ENCODE measurements at places on chromosomes 16 and 17.

- no peak for DNase-seq
Observed at GRCh38 chr16:28161626-28162025, 50.1 kb downstream of the XPO6 start.

GRCh38 chr17:17950806-17951205 is 21.4 kb downstream of the TOM1L2 start:
- DNase-seq, result no peak

DNA sequence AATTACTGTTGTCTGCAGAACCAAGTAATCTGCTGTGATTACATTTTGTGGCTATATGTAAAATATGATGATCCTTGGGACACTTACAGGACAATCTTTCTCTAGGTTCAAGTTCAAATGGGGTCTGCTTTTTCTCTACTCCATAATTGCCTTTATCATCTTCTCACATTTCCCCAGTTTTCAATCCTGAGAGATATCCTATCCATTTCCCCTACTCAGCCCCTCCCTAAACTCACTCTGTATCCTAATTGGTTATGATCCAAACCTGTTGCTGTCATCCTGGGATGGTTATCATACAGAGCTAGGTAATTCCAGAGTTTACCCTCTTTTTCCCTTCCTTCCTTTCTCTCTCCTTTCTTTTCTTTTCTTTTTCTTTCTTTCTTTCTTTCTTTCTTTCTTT is 100.5 kb upstream of the ELAC2 start:
- DNase-seq, result no peak

DNA sequence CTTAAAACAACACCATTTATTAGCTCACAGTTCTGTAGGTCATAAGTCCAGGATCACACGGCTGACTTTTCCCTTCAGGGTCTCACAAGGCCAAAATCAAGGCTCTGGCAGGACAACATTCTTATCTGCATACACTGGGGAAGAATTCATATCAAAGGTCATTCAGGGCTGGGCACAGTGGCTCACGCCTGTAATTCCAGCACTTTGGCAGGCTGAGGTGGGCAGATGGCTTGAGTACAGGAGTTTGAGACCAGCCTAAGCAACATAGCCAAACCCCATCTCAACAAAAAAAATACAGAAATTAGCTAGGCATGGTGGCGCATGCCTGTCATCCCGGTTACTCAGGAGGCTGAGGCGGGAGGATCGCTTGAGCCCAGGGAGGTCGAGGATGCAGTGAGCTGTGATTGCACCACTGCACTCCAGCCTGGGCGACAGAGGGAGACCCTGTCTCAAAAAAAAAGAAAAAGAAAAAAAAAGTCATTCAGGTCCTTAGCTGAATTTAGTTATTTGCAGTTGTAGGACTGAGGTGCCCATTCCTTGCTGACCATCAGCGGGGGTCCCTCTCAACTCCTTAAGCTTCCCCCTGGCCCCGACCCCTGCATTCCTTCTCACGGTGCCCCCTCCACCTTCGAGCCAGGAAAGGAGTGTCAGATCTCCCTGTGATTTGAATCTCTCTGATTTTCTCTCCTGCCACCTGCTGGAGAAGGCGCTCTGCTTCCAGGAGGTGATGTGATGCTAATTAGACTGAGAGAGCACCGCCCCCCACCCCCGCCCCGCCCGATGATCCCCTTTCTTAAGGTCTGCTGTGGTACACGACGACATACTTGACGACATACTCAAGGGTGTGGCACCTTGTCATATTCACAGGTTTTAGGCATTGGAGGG is 91.8 kb upstream of the CLEC18A start:
- DNase-seq, result peak; percentile 18

DNA sequence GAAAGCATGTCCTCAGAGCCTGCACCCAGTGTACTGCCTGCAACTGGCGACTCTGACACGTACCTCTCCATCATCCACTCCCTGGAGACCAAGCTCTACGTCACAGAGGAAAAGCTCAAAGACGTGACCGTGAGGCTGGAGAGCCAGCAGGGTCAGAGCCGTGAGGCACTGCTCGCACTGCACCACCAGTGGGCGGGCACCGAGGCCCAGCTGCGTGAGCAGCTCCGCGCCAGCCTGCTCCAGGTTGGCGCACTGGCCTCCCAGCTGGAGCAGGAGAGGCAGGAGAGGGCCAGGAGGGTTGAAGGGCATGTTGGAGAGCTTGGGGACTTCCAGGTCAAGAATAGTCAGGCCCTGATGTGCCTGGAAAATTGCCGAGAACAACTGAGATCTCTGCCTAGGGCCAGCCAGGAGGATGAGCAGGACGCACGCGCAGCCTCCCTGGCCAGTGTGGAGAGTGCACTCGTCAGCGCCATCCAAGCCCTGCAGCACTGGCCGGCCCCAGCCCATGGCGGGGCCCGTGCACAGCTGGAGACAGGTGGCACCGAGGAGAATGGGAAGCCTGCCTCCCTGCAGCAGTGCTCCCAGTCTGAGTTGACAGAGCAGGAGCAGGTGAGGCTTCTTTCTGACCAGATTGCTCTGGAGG is 40.3 kb downstream of the PLD6 start:
- DNase-seq, result no peak

- no peak for DNase-seq
Observed at GRCh38 chr17:77958716-77959125, 218 bp downstream of the TNRC6C start.

DNA sequence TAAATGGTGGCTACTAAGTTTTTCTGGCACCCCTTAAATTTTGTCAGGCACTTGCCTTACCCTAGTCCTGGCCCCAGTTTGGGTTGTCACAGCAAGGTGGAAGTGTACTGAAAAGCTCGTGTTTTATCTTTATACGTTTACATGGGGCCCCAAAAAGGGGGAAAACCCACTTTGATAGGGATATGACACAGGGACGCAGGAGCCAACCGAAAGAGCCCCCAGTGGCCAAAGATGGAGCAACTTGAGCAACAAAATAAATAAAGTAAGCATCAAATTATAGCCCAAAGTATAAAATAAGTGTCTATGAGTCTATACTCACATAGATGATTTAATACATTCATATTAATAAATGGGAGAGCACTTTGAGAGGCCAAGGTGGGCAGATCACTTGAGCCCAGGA is 5.0 kb upstream of the CETP start:
- no peak for DNase-seq

DNA sequence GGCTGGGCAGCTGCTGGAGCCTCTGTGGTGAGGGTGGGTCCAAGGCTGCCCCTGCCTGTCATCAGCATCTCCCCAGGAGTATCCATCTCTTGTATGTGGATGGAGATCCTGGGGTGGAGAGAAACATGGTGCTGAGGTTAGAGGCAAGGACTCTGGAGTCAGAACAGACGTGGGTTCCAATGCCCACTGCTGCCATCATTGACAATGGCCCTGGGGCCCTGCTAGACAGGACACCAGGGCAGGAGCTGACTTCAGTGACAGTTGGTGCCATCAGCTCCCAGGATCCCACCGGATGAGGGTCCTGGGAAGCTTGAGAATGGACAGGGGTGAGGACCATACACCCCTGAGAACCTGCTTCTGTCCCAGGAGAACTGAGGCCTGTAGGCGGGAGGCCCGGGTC is 15.6 kb downstream of the MYLK3 start:
- no peak for DNase-seq

- DNase-seq, result no peak
Observed at GRCh38 chr16:23316634-23317265, 14.6 kb downstream of the SCNN1B start.
